ENCODE measurements at places on chromosomes 7 and 10.

- DNase-seq = no peak
These were observed 23.6 kb downstream of the SKIDA1 start for GRCh38 chr10:21501731-21502347.

DNA sequence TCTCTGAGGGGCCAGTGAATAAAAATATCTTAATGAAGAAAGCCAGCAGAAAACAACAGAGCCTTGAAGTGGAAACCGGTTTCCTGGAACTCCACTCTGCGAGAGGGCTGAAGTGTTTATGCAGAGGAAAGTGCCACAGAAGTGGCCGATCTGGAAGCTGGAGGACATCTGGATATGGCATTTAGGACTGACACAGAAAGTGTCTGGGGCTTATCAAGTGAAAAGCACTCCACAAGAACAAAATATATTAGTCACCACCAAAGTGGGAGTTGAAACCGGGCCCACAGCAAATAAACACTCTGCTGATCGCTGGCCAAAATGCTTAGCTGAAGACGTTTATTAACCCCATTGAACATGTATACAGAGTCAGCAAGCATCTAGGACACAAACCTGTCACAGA lies 7.8 kb downstream of the NOD1 start:
- DNase-seq = no peak

- no peak for DNase-seq
These were observed 556.3 kb downstream of the GRM8 start for GRCh38 chr7:126696256-126697038.

- DNase-seq = no peak
These were observed 315.2 kb upstream of the GLI3 start for GRCh38 chr7:42552227-42552626.

DNA sequence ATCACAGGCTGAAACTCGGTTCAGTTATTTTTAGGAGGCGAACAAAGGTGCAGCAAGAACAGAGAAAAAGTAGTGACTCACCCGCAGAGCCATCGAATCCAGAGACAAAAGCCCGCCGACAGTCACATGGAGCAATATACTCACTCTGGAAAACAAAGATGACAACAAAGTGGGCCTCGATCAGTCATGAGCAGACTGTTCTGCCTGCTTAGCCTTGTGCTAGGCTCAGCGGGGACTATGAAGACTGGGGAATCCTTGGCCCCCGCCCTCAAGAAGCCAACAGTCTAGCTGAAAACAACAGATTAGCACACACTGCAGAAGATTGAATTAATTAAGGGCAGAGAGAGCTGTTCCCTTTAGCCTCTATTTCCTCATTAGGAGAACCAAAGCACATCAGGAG lies 30.4 kb downstream of the XPNPEP1 start:
- no peak for DNase-seq

DNA sequence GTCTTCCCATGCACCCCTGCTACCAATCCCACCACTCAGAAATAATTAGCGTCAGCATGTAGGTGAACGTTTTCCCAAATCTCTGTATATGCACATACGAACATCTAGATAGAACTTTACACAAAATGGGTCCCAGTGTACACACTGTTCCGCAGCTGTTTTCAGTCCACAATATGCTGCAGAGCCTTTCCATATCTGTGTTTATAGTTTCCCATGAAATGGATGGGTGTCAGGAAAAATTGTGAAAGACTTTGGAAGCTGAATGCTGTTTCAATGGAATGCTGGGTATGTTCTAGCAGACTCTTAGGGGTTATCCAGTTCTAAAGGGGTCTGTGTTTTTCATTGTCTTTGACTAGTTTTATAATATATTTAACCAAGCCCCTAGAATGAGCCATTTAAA lies 13.8 kb downstream of the GRK5 start:
- no peak for DNase-seq

GRCh38 chr7:135238112-135238744 lies 4.6 kb downstream of the STRA8 start:
- DNase-seq = peak; percentile 44

DNA sequence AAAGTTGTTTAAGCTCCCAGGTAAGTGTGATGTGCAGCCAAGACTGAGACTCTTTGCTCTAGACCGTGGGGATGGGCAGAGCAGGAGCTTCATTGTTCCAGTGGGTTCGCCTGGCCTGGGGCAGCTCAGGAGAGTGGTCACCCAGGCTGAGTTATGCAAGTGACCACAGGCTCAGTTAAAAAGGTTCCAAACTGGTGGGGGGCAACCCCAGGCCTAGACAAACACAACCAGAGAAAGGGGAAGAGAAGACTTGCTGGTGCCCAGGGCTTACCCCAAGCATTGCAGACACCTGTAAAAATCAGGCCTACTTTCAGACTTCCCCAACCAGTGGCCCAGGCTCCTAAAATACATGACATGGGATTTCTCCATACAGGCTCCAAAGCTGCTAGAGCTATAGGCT lies 21.6 kb downstream of the CREB3L2 start:
- no peak for DNase-seq

DNA sequence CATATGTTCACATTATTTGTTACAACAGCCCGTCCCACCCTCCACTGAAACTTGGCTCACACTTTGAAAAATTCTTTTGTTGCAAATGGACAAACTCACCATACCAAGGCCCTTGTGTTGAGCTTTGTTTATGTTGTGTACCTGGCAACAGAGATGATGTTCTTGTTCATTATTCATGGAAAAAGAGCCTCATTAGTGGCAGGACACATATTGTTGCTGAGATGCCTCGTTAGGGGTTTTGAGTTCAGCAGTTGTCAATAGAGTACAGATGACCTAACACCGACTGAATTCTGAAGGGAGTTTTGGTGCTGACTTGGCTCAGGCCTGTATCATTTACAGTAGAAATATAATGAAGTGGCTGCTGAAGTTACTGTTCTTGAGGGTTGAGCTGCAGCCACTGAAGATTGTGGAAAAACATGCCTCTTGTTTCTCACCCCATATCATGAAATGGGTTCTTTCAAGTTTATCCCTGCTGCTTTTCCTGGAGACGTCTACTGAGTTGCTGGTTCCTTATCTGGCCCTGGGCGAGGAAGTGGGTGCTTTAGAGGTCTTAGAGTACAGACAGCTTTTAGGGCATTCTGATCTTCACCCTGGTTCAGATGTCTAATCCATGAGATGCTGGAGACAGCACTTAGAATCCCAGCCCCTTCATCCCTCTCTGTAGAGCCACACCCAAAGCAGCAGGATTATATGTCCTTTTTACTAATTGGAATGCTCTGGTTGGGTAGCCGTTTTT lies 149.7 kb downstream of the WNT2 start:
- no peak for DNase-seq

DNA sequence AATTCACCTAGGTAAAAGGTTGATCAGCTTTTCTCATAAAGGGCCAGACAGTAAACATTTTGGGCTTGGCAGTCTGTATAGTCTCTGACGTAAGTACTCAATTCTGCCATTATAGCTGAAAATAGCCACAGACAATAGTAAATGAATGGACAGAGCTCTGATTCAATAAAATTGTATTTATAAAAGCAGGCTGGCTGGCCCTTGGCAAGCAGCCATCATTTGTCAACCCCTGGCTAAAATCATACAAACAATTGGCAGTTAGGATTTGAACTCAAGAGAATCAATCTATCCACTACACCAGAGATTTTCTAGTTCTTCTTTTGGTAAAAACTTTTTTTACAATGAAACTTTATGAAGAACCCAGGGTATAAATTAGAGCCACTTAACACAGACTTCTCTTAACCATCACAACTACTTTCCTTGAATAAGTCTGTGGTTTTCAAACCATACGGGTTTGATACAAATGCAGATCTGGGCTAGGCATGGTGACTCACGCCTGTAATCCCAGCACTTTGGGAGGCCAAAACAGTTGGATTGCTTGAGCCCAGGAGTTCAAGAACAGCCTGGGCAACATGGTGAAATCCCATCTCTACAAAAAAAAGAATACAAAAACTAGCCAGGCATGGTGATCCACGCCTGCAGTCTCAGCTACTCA lies 124.5 kb downstream of the SLC16A9 start:
- DNase-seq = no peak

GRCh38 chr10:22253580-22253882 lies 35.7 kb upstream of the EBLN1 start:
- no peak for DNase-seq

GRCh38 chr7:139913021-139913844 lies 84.2 kb downstream of the TBXAS1 start:
- DNase-seq = no peak

GRCh38 chr10:48285710-48286109 lies 11.2 kb upstream of the FRMPD2 start:
- no peak for DNase-seq

DNA sequence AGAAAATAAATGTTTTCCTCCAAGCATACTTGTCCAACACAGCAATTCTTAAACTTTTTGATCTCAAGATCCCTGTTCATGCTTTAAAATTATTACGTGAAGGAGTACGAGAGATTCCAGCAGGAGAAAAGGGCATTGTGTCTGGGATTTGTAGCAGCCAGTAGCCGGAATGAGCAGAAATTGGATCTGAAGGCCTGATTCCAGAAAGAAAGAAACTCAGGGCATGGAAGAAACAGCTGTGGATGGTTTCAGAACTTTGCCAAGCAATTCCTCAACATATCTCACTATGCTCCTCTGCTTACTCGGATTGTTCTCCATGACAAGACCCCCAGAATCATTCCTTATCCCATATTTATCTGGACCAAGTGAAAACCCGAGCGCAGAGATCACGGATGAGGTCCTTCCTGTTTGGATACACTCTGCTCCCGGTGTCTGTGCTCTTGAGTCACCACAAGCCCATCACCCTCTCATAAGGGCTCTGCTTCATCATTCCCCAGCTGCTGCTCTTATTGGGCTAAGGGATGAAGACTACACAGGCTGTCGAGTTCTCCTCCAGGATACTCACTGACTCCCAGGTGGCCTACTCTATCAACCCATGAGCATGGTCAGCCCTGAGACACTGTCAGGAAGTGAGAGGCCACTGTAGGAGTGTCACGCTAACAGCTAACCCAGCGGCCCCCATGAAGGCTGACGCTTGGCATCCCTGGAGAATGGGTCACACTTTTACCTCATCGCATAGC lies 121.0 kb upstream of the LANCL2 start:
- no peak for DNase-seq

DNA sequence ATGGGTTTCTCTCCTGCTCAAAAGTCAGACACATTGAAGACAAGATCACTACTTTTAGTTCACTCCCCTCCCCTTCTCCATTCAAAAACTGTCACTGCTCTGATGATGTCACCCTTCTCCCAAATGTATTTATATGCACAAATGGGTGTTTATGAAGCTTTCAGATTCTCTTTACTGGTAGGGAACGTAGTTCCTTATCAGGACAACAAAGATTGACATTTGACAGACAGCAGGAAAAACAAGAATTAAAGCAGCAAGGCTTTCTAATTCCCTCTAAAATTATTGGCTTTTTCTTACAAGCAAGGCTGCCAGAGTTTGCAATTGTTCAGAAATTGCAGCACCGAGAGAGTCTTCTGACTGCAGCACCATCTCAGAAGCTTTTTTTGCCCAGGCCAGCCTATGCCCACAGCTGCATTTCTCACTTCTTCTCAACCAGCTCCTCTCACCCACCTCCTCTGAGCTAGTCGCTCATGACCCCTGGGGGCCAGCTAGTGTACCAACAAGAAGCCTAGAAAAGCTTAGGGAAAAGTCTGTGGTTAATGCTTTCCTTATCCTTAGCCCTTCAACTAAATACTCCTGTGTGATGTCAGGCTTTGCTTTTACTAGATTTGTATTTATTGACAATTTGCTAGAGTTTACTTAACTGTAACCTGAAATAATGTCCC lies 265.1 kb downstream of the HTR7 start:
- DNase-seq = peak; percentile 68

DNA sequence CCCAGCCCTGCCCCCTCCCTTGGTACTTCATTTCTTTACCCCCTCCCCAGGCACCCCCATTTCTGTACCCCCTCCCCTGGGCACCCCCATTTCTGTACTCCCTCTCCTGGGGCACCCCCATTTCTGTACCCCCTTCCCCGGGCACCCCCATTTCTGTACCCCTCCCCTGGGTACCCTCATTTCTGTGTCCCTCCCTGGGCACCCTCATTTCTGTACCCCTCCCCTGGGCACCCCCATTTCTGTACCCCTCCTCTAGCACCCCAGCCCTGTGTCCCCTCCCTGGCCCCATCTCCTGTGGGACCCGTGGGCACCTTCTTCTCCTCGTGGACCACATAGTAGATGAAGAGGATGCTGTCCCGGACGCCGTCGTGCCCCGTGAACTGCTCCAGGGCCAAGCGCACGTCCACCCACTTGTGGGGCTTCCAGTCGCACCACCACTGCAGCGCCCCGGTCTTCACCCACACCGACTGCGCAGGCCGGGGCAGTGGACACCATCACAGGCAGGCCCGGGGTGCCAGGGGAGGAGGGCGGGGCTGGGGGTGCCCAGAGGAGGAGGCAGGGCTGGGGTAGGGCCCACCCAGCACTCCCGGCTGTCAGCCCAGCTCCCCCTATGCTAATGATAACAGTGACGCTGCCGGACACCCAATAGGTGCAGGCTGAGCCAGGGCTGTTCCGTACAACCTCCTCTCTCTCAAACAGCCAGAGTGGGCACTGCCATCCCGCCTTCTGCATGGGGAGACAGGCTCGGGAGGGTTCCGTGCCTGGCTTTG lies 20.4 kb downstream of the TECPR1 start:
- no peak for DNase-seq

DNA sequence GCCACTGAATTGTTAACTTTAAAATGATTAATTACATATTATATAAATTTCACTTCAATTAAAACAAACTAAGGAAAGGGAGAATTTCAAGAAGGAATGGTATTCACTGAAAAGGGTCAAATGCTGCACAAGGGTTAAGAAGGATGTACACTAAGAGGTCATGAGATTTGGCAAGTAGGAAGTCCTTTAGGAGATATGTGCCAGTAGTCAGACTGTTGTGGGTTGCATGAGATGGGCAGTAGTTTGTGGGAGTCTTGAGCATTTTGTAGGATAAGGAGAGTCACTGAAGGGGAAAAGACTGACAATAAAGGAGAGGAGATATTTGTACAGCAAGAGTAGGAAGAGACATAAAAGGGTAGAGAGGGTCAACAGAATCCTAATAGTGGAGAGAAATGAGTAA lies 12.4 kb upstream of the PTPN12 start:
- no peak for DNase-seq

GRCh38 chr10:52357971-52358370 lies 43.9 kb downstream of the DKK1 start:
- no peak for DNase-seq

- no peak for DNase-seq
These were observed 24.7 kb downstream of the RRP12 start for GRCh38 chr10:97376413-97376812.

- no peak for DNase-seq
These were observed 974.4 kb downstream of the NXPH1 start for GRCh38 chr7:9407816-9408215.

DNA sequence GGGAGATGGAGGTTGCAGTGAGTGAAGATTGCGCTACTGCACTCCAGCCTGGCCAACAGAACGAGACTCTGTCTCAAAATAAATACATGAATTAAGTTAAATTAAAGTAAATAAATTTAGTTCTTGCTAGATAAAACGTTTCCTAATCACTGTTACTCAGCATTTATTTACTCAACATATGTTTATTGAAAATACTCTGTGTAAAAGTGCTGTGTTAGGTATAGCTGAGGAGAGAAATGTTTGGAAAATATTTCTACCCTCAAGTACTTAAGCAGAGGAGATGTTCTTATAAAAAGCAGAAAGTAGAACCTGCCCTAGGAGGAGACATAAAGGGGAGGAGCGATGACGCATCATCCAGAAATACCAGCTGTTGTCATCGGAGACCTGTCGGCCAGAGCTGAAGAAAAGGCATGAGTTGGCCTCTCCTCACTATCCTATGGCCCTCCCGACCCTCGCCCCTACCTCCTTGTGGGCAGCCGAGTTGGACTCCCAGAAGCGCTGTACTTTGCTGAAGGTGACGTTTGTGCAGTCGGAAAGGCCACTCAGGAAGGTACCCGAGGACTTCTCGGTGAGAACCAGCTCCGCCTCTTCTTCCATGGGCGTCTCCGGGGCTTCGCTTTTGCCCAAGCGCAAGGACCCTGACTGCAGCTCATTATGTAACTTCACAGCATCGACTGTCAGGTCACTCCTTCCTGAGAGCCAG lies 1.1 kb downstream of the RRP12 start:
- DNase-seq = peak; percentile 57
